ENCODE measurements at places on chromosomes 7 and 10. TPM values are rescaled to one million over a fixed set of nuclear protein-coding genes. Genes with fewer than 3 reads are reported as not detected.

The ENTPD7 gene
- total RNA-seq, result 6.6 TPM

The EPHB6 gene
- 68.3 TPM for total RNA-seq

The POT1 gene
- total RNA-seq, result 30.9 TPM

The RAPGEF5 gene
- 68.0 TPM for total RNA-seq

The CPA2 gene
- total RNA-seq, result not detected

All from vagina (tissue), 2 donors.